Stimulated activated CD8-positive, alpha-beta memory T cell treated with anti-CD3 and anti-CD28 coated beads, Interleukin-4, amount 100 ng/mL, for 24 hours (primary cell): ENCODE measurements at places on chromosomes 4 and X.

DNA sequence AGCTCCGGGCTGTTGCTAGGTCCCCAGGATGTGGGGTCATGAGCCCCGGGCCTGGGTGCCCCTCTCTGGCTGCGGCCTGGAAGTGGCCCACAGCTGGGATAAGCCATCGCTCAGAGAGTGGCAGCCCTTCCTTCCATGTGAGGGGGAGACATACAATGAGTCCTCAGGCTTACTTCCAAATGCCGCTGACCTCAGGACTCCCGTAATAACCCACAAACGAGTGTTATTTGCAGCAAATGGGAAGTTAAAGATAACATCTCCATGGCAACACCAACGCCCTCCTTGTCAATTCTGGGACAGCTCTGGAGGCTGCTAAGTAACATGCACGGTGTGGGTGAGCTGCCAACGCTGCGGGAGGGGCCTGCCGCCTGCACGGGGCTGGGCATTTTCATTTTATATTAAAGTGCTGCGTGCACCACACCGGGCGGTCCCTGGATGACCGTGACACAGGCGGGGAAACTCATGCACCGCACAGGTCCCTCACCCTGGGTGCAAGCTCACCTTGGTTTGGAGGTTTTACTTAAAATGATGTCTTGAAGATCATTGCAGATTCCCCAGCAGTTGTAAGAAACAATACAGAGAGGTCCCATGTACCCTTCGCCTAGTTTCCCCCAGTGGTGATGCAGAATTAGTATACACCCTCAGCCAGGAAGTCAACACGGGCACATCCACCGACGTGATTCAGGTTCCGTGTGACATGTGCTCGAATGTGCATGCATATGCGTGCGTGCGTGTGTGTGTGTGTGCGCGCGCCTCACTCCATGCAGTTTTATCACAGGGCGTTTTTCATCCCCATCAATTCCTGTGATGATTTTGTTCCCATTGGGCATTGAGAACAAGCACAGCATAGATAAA lies 79.4 kb downstream of the ABLIM2 start:
- no peak for DNase-seq

GRCh38 chr4:139419388-139419914 lies 34.5 kb upstream of the RAB33B start:
- DNase-seq, result no peak

DNA sequence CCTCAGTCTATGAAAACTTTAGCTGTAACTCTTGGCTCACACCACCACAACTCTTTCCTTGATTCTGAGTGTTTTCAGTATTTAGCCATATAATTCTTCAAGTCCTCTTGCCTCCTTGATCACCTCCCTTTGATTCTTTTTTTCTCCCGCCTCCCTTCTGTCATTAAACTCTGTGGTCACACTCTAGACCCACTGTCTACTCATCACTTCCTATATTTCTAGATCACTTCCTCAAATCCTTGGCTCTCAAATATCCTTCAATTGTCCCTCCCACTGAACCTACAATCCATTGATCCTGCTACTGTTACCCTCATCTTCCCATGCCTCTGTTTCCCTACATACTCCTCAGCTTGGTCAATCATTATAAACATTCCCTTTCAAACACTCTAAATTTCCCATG lies 12.4 kb upstream of the CXXC4 start:
- DNase-seq, result no peak

DNA sequence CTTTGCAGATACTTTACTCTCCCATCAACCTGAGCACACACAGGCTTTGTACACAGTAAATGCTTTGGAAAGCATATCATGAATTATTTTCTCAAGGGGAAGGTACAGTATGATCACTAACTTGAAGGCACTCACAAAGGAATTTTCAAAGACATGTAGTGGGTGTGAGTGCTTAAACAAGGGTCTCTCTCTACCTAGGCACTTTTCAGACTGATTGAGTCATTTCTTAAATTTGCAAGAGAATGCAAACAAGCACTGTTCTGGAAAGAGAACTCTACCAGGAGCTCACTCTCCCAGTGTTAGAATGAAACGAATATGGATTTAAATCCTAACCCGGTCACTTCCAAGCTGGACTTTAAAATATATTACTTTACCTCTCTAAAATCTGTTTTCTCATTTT lies 85.7 kb downstream of the MAML3 start:
- no peak for DNase-seq

DNA sequence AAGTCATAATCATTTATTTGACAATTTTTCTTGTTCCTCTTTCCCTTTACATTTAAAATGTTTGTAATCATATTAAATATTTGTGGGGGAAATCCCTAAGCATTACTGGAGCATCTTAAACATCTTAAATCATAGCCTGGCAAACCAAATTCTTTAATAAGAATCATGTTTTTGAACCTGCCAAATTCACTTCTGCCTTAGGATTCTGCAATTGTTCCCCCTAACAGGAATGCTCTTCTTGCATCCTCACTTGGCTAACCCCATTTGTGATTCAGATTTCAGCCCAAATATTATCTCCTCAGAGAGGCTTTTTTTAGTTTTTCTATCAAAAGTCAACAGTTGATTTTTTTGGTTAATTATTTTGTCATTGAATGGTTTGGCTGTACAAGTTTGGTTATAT lies 241.1 kb downstream of the MAPK10 start:
- no peak for DNase-seq

GRCh38 chr4:2126309-2127043 lies 67.3 kb downstream of the NAT8L start:
- DNase-seq, result no peak

DNA sequence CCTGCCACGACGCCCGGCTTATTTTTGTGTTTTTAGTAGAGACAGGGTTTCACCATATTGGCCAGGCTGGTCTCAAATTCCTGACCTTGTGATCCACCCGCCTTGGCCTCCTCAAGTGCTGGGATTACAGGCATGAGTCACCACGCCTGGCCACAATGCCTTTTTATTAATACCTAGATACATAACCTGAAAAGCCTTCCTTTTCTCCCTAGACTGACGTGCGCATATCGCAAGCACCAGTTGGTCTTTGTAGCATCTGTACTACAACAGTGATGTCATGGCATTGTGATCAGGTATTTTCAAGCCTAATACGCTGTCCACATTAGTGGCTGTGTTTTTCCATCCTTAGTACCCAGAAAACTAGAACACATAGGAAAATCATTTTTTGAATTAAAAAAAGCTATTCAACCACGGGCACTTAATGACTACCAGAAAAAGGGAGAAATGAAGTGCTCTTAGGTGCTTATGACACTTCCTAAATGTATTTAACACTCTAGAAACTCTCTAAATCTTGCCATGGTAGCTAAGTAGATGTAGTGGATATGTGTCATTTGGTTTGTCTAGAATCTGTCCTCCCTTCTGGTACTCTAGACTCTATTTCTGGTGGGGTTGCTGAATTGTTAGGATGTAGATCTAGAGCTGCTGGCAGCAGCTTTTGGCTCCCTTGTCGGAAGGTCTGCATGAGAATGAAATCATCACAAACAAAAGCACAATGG lies 707.8 kb downstream of the STIM2 start:
- DNase-seq, result no peak
